ENCODE measurements at places on chromosomes 2 and 18.

DNA sequence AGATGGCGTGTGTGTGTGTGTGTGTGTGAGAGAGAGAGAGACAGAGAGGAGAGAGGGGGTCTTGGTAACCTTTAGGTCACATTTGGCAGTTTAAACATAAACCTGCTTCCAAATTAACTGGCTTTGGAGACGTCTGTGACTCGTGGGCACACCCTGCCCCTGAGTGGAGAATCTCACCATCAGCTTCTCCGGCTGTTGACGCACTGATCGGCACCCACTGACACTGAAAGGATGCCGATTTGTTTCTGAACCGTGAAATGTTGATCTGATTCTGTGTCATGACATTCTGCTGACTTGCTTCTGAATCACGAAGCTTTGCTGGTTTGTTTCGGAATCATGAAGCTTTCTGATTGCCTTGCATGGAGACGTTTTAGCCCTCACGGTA lies 114.7 kb downstream of the RTP5 start:
- DNase-seq = no peak

DNA sequence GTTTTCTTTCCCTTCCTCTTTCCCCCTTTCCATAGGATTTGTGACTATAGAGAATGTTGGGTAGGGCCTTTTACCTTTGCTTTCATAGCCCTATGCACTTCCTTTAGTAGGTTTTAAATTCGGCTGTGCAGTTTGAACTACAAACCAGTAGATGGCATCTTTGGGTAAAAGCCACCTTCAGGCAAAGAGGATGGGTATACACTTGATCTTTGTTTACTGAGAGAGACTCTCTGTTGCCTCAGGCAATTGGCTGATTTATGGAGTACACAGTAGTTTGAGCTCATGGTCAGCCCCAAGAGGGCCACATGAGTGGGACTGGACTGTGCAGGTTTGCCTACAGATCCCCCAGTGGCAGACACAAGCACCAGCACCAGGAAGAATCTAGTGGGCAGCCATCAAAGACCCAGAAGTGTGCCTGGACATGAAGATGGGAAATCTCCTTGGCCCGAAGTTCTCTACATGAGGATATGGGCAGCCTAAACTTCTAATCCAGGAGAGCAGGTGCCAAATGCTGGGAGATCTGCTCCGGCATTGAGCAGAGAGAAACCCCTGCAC lies 1304.3 kb upstream of the DDX18 start:
- no peak for DNase-seq

GRCh38 chr2:71715951-71716696 lies 262.8 kb downstream of the DYSF start:
- no peak for DNase-seq

GRCh38 chr2:133194362-133194655 lies 374.0 kb downstream of the NCKAP5 start:
- no peak for DNase-seq

GRCh38 chr2:830419-831224 lies 120.0 kb upstream of the SNTG2 start:
- DNase-seq = no peak

GRCh38 chr2:43084699-43085091 lies 141.7 kb downstream of the ZFP36L2 start:
- no peak for DNase-seq

GRCh38 chr2:166332106-166332505 lies 43.6 kb downstream of the SCN9A start:
- DNase-seq = no peak

- no peak for DNase-seq
These were observed 1075.3 kb downstream of the LRP1B start for GRCh38 chr2:141055531-141055930.

GRCh38 chr2:163600801-163601200 lies 135.0 kb downstream of the FIGN start:
- DNase-seq = no peak

DNA sequence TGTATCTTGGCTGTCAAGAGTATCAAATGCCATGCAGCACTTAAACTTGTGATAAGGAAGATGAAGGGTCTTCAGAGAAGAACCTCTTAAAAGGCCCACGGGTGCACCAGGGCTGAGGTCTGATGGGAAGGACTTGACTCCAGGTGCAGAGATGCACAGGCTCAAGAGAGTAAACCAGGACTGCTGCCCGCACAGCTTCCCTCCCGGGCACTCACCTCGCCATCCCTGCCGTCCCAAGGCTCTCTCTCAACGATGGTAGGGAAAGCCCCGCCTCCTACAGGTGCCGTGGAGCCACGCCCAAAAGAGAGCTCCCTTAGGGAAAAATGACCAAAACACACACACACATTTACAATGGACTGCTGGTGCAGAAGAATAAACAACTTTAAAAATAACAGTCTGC lies 27.9 kb downstream of the PDIA6 start:
- no peak for DNase-seq

- DNase-seq = no peak
These were observed 221.1 kb downstream of the ANAPC1 start for GRCh38 chr2:111662771-111663470.

DNA sequence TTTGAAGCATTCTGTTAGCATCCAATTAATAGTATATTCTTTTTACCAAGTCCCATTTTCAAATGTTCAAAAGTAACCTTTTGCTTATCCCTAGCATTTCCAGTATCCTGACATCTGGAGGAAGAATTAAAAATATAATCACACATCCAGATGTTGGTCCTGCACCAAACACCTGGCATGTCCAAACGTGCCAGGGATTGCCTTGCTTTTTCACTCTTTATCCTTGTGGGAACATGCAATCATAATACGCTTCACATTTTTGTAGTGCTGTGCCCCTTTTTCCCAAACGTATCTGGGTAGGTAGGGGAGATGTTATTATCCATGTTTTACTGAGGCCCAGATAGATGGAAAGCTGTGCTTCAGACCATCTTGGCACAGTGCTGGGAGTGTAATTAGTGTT lies 133.0 kb downstream of the TPGS2 start:
- no peak for DNase-seq

- no peak for DNase-seq
These were observed 234.0 kb downstream of the BCL2 start for GRCh38 chr18:63085611-63086010.

GRCh38 chr2:192885569-192886160 lies 690.9 kb upstream of the TMEFF2 start:
- DNase-seq = no peak

DNA sequence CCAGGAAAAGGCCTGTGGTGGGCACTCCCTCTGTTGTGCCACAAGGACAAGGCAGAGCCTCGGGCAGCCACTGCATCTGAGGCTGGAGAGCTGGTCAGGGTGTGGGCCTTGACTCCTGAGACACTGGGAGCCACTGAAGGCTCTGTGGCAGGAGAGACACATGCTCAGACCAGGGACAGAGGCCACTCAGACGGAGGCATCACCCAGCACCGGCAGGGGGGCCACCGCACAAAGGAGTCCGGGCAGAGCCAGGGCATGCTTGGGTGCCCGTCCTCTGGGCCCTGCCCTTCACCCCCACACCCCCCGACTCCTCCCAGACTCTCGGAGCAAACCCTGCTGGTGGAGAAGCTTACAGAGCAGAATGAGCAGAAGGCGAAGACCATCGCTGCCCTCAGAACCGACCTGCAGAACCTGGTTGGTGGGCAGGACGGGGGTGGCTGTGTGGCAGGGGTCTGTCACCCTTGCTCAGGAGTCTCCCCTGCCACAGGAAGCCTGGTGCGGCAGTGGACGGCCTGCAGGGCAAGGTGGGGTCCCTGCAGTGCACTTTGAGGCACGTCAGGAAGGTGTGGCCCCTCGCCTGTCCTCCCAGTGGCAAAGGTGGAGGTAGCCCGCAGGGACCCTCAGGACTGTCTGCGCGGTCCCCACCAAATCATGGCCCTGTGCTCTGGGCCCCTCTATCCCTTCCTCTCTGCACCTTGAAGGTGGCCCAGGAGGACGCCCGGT lies 26.0 kb downstream of the CROCC2 start:
- DNase-seq = no peak

GRCh38 chr2:130842770-130843169 lies 6.1 kb downstream of the ARHGEF4 start:
- no peak for DNase-seq

- no peak for DNase-seq
These were observed 70.3 kb downstream of the CTIF start for GRCh38 chr18:48609114-48609513.

DNA sequence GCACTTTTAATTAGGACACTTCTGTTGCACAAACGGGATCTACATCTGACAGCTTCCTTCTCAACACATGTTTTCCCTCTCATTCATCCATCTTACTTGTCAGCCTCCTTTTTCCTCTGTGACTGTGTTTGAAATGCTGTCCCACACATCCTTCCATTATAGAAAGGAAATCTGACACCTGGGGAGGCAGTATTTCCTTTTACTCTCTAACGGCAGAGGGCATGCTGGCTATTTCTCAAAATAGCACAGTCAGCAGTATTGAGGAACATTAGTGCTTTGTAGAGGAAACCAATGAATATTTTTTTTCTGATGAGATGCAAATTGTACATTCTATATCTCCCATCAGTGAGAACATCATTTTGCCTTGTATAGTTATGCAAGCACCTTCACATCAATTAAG lies 668.7 kb downstream of the SLC4A3 start:
- no peak for DNase-seq
